ENCODE measurements at places on chromosomes 7 and 10.

DNA sequence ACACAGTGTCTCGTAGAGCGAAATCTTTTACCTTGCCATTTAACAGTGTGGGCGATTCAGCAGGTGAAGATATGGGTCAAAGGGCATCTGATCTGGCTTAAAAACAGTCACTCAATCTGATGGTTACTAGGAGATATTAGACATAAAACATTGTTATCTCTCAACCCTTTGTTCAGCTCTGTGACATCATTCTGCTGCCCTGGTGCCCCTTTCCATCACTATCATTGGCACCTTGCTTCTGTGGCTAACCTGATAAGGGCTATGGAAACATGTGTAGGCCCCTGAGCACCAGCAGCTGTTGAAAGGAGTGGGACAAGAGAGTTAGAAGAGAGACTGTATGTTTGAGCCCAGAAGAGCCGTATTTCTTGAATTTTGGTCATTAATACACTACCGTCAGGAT, 650.3 kb downstream of the PHTF2 start:
- no peak for DNase-seq

DNA sequence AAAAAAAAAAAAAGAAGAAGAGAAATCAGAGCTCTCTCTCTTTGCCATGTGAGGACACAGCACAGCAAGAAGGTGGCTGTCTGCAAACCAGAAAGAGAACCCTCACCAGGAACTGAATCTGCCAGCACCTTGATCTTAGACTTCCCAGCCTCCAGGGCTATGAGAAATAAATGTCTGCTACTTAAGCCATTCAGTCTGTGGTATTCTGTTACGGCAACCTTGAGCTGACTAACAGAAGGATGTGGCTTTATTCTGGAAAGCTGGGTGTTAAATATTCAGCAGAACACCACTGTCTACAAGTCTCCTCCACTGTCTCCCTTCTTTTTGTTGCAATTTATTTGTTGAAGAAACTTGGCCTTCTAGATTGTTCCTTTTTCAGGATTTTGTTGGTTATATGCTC, 5.0 kb downstream of the COL26A1 start:
- no peak for DNase-seq

DNA sequence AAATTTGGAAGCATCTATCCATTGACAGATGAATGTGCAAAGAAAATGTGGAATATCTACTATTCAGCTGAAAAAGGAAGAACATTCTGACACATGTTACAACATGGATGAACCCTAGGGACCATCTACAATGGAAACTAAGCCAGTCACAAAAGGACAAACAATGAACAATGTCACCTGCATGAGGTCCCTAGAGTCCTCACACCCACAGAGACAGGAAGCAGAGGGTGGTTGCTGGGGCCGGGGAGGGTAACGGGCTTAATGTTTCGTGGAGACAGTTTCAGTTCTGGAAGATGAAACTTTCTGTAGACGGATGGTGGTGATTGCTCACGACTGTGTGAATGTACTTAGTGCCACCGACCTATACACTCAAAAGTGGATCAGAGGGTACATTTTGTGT, 282.9 kb downstream of the ADARB2 start:
- no peak for DNase-seq

GRCh38 chr7:70408891-70409290, 723.1 kb upstream of the GALNT17 start:
- DNase-seq = no peak

DNA sequence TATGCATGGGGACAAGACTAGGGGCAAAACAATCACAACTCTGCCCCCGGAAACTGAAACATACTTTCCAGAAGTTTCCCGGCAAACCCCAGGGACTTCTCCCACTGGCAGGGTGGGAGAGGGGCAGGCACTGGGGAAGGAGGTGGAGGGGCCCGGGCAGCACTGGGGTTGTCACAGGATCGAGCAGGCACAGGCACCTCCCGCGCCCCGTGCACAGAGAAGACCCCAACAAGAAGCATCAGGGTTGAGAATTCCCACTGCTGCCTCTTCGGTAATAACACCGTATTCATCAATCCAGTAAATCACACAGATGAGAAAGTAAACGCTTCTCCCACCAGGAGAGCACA, 490.5 kb downstream of the PTPRN2 start:
- no peak for DNase-seq

- no peak for DNase-seq
Measured at GRCh38 chr10:486206-486605, 203.3 kb downstream of the DIP2C start.

GRCh38 chr7:80139236-80139635, 4.6 kb downstream of the GNAI1 start:
- no peak for DNase-seq

DNA sequence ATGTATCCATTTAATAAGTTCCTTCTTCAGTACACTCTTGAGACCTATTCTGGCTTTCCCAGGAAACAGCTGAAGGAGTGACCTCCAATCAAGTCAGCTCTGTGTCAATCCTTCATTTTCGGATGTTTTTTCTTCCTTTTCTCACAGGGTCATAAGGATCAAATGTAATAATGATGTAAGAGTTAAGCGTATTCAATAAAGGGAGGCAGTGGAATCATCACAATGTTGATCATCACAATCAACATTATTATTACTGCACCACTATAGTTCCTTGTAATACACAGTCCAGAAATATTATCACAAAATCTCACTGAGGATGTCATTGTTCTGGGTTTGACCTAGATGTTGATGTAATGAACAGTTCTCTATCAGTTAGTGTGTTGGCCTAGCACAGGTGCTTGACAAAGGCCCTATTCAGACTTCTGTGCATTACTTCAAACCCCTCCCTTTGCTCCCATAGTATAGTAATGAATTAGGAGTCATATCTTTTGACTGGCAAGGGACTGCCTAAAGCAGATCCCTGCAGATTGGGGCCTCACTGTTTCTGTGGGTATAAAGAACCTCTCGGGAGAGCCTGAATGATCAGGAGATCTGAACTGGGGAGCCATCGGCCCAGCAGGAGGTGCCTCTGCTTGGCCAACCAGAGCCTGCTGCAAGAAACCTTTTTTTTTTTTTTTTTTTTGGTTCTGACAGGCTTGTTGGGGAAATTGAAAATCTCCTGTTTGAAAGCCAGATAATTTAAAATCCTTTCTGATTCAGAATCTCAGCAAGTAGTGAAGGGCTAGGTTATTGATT, 100.6 kb downstream of the KAT6B start:
- no peak for DNase-seq

- no peak for DNase-seq
Measured at GRCh38 chr7:80410081-80410480, 101.8 kb downstream of the GNAT3 start.

DNA sequence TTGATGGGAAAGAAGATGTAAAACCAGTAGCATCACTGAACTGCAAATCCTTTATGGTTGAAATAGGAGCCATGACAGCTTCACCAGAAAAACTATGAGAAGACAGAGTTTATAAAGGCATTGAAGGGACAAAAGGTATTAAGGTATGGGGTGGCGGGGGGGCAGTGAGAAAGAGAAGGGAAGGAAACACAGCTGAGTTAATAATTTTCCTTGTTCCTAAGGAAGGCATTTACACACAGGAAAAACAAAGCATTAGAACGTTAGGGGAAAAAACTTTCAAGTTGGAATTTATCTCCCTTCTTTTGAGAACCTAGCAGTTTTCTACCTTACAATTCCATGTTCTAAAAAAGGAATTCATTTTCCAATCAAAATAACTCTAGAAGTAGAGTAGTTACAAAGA, 4.4 kb downstream of the LARP4B start:
- DNase-seq = no peak

DNA sequence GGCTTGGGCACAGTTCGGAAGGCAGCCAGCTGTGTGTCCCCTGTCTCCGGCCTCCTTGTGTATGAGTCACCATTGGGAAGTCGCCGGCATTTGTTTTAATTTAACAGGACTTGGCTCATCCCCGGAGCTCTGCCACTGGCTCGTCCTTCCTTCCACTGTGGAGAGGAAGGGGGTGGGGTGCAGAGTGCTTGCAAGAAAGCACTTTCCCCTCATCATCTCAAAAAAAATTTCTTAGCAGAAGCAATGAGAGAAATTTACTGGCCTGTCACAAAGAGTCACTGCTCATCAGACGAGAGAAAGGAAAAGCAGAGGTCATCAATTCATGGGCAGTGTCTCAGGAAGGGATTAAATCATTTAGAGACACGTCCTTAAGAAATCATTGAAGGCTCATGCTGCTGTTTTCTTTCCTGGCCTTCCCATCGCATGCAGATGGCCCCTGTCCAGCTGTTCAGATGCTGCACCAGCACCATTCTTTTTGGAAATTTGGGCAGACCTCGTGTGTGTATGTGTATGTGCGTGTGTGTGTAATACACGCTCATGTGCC, 93.3 kb downstream of the BMS1 start:
- DNase-seq = no peak

All from brain pericyte (primary cell).